ENCODE measurements at places on chromosomes 4 and X.

DNA sequence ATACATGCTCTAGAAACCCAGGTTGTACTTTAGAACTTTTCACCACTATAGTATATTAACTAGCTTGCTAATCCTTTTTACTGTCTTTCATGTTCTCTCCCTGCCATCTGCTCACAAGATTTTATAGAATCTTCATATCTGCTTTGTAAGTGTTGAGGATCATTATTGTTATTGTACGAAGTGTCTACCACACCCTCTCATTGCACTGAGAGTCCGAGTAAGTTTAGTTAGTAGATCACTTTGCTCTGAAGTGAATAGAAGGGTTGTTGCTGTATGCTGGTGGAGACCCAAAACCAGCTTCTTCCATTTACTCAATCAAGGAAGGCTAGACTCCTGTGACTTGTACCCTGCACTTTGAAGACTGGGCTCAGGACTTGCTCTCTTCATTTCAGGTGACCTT, 17.1 kb downstream of the GAB1 start:
- no peak overlapping the region for H3K4me3 ChIP-seq
- no peaks in the 10 kb centered on the region for H3K36me3 ChIP-seq
- no peaks in the 10 kb centered on the region for H3K27me3 ChIP-seq
- DNase-seq: no peak

- no peak overlapping the region for H3K27ac ChIP-seq
- H3K4me1 ChIP-seq: no peaks in the 10 kb centered on the region
- no peaks in the 10 kb centered on the region for H3K36me3 ChIP-seq
Measured at GRCh38 chr4:126458993-126459392, 1144.2 kb downstream of the FAT4 start.

DNA sequence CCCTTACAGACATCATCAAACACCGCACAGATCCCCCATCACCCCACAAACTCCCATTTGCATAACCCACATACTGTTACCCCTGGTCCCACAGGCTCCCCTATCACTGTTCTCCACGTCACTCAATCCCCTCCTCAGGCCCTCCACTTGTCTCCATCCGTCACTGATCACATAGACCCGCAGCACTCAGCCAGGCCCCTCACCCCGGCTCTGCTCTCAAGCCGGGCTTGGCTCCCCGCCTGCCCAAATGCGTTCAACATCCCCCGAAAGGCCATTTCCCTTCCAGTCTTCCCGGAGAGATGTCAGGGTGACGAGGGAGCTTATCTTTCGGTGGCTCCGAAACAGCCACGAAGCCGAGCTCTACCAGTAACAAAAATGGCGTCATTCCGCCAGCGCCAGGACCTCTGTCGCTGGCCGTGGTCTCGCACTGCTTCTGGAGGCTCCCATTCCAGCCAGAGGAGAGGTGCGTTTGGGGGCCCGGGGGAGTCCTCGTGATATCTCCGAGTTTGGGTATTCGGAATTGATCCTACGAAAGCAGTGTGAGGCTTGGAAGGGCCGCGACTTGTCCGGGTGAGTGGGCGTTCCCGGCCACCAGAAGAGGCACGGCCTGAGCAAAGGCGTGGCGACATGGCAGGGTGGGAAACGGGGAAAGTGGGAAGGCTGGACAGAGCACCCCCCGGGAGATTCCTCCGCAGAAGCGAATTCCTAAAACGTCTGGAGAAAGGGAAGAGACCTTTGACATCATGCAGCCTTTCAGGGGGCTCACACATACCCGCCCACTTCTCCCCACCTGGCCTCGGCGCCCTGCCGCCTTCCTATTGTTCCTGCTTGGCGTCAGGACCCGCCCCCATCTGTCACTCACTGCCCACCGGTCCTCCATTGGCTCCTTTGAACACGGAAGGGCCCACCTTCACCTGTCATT, at the start of gene ZNF630:
TSS of gene ZNF630 (minus strand) at position 577 of the 922 bp plus-strand sequence. CDS start 4,754 bp downstream, outside the sequence.
- no peaks in the 10 kb centered on the region for H3K4me1 ChIP-seq
- H3K4me3 ChIP-seq: peak within 1 kb of the TSS; percentile 65
- H3K27ac ChIP-seq: peak within 1 kb of the TSS; percentile 64

- no peak overlapping the region for H3K27ac ChIP-seq
- no peak for DNase-seq
- H3K27me3 ChIP-seq: no peaks in the 10 kb centered on the region
- no peaks in the 10 kb centered on the region for H3K4me1 ChIP-seq
Measured at GRCh38 chrX:14062524-14062923, 32.8 kb upstream of the GEMIN8 start.

- H3K4me1 ChIP-seq: no peaks in the 10 kb centered on the region
- no peak for DNase-seq
- H3K4me3 ChIP-seq: no peak overlapping the region
- no peaks in the 10 kb centered on the region for H3K27me3 ChIP-seq
Measured at GRCh38 chr4:5412751-5413150, 295.6 kb downstream of the EVC2 start.

DNA sequence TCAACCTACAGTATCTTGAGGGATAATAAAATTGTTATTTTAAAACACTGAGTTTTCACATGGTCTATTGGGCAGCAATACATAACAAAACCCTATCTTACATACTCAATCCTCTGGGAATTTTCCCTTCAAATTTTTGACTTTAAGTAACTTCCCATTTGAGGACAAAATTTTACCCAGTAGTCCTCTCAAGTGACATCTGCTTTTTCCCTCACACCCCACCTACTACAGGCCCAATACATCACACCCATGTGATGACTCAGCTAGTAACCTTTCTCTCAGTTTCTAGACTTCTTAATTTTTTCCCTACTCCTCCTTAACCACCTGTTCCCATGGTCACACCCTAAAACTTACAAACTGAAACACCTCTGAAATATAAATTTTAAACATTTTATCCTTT, 12.2 kb upstream of the RAP1GDS1 start:
- no peaks in the 10 kb centered on the region for H3K27me3 ChIP-seq
- H3K4me3 ChIP-seq: no peak overlapping the region
- H3K4me1 ChIP-seq: no peaks in the 10 kb centered on the region
- no peaks in the 10 kb centered on the region for H3K36me3 ChIP-seq
- DNase-seq: no peak
- no peak overlapping the region for H3K27ac ChIP-seq

DNA sequence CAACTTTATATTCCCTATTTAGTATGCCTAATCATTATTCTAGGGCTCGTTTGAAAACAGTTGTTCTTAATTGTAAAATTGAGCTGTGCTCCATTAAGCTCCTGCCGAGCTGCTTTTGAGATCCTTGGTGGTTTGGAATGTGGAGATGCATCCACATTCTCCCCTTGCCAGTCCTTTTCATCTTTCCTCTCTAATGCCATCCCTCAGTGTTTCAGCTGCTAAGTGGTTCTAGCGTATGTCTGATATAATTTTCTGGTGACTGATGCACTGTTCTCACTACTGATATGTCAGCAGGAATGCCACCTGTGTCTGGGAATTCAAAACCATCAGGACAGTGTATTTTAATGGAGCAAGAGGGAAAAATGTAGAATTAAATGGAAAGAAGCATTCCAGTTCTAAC, 1085.0 kb downstream of the CCSER1 start:
- no peak for DNase-seq
- H3K36me3 ChIP-seq: no peaks in the 10 kb centered on the region
- H3K4me1 ChIP-seq: no peaks in the 10 kb centered on the region
- no peaks in the 10 kb centered on the region for H3K27me3 ChIP-seq
- no peak overlapping the region for H3K27ac ChIP-seq

GRCh38 chrX:40720792-40721191, 14.6 kb downstream of the MED14 start:
- no peak overlapping the region for H3K27ac ChIP-seq
- no peaks in the 10 kb centered on the region for H3K27me3 ChIP-seq
- no peaks in the 10 kb centered on the region for H3K4me1 ChIP-seq
- H3K4me3 ChIP-seq: no peak overlapping the region
- DNase-seq: no peak

DNA sequence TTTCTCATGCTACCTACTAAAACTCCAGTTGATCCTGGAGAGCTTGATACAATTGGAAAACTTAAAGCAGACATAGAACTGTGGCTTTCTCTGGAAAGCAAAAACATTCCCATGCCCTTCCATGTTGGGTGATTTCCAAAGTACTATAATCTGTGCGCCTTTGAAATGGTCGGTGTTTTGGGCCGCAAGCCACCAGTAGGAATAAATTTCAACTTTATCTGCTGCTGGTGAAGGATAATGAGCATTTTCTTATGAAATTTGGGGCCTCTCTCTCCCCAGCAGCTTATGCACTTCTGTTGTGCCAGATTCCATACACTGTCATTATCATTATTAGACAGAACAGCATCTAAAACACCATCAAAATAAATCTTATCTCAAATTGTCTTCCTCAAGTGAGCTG, 366.7 kb upstream of the RPS6KA3 start:
- no peak for DNase-seq
- H3K4me1 ChIP-seq: no peaks in the 10 kb centered on the region
- H3K4me3 ChIP-seq: no peak overlapping the region
- no peaks in the 10 kb centered on the region for H3K27me3 ChIP-seq

DNA sequence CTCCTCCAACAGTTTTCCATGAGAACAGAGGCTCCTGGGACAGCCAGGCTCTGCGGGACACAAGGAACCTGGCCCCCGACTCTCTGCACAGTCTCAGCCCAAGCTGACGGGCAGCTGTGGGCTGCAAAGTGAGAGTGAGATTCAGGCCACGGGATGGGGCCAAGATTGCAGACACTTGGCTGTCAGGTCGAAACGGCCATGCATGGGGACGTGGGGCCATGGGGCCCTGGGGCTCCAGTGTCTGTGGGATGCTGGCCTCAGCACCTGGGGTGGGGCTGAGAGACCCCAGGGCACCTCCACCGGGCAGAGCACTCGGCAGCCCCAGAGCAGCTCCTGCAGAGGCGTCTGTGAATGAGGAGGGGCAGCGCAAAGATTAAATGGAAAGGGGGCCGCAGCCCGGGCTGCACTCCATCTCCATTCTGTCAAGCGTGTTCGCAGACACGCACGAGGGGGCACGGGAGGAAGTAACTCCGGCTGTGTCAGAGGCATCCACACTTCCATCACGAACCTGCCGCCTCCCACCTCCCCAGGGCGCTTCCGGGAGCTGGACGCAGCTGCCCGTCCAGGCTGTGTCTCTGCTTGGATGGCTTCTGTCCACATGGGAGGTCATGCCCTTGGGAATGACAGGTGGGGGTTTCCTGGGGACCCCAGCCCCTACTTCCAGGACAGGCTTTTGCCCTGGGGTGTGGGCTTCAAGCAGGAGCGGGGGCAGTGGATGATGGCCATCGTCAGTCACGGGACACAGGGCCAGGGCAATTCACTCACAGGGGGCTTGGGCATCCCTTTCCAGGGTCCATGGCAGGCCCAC, 82.8 kb upstream of the NKX1-1 start:
- DNase-seq: no peak
- no peaks in the 10 kb centered on the region for H3K4me1 ChIP-seq
- H3K4me3 ChIP-seq: no peak overlapping the region
- no peaks in the 10 kb centered on the region for H3K36me3 ChIP-seq

GRCh38 chr4:154308207-154308606, 183.4 kb downstream of the DCHS2 start:
- no peak overlapping the region for H3K4me3 ChIP-seq
- H3K27me3 ChIP-seq: no peaks in the 10 kb centered on the region
- DNase-seq: no peak
- H3K27ac ChIP-seq: no peak overlapping the region
- no peaks in the 10 kb centered on the region for H3K4me1 ChIP-seq

DNA sequence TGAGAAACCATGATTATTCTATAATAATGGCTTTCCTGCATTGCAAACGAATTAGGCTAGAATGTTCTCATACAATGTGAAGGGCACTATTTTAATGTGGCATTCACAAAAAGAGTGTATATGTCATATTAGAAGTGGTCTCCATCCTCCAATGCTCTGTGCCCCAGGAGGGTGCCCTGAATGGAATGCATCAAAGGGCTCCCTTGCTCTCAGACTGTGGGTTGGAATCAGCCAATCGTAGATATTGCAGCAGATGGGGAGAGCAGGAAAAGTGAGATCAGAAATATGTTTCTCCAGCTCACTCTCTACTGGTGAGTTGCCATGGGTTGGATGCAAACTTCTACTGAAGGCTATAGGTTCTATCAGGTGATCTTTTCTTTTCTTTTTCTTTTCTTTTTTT, 11.9 kb upstream of the NSUN7 start:
- no peak overlapping the region for H3K27ac ChIP-seq
- H3K36me3 ChIP-seq: no peaks in the 10 kb centered on the region
- no peak for DNase-seq
- H3K4me3 ChIP-seq: no peak overlapping the region

GRCh38 chr4:1464581-1465171, 58.4 kb upstream of the NKX1-1 start:
- H3K4me1 ChIP-seq: no peaks in the 10 kb centered on the region
- H3K4me3 ChIP-seq: no peak overlapping the region
- H3K36me3 ChIP-seq: no peaks in the 10 kb centered on the region
- no peak for DNase-seq
- H3K27me3 ChIP-seq: peaks cover 6% of the 10 kb centered on the region
- H3K27ac ChIP-seq: no peak overlapping the region

- no peak for DNase-seq
- H3K36me3 ChIP-seq: no peaks in the 10 kb centered on the region
- H3K4me3 ChIP-seq: no peak overlapping the region
- no peak overlapping the region for H3K27ac ChIP-seq
- no peaks in the 10 kb centered on the region for H3K4me1 ChIP-seq
Measured at GRCh38 chr4:174713181-174713580, 115.9 kb downstream of the GLRA3 start.

GRCh38 chr4:108527723-108528122, 92.7 kb upstream of the RPL34 start:
- H3K27ac ChIP-seq: no peak overlapping the region
- no peaks in the 10 kb centered on the region for H3K27me3 ChIP-seq
- no peak for DNase-seq
- H3K4me1 ChIP-seq: peaks cover 24% of the 10 kb centered on the region
- no peak overlapping the region for H3K4me3 ChIP-seq

- H3K27me3 ChIP-seq: no peaks in the 10 kb centered on the region
- H3K4me3 ChIP-seq: no peak overlapping the region
- DNase-seq: no peak
- no peaks in the 10 kb centered on the region for H3K36me3 ChIP-seq
Measured at GRCh38 chr4:57971261-57971660, 861.1 kb upstream of the IGFBP7 start.

GRCh38 chr4:166896254-166896653, 338.0 kb downstream of the SPOCK3 start:
- no peak overlapping the region for H3K27ac ChIP-seq
- no peaks in the 10 kb centered on the region for H3K4me1 ChIP-seq
- DNase-seq: no peak
- no peak overlapping the region for H3K4me3 ChIP-seq
- no peaks in the 10 kb centered on the region for H3K27me3 ChIP-seq

- no peaks in the 10 kb centered on the region for H3K36me3 ChIP-seq
- H3K4me1 ChIP-seq: no peaks in the 10 kb centered on the region
- no peaks in the 10 kb centered on the region for H3K27me3 ChIP-seq
- H3K4me3 ChIP-seq: no peak overlapping the region
- DNase-seq: no peak
Measured at GRCh38 chrX:143472347-143472938, 44.8 kb downstream of the SPANXN3 start.

DNA sequence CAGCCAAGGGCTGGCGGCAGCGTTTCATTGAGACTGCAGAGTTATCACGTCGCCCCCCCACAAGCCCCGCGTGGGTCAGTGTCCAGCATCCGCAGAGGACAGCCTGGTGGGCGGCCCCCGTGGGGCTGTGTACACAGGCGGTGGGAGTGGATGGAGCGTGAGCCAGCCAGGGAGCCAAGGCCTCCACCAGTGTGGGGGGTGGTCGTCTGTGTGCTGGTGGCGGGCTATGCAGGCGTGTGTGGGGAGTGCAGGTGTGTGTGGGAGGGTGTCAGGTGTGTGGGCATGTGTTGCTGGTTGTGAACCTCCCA, 56.5 kb upstream of the NKX1-1 start:
- no peak overlapping the region for H3K4me3 ChIP-seq
- no peak for DNase-seq
- no peak overlapping the region for H3K27ac ChIP-seq
